ENCODE measurements at places on chromosomes 7 and 10.

DNA sequence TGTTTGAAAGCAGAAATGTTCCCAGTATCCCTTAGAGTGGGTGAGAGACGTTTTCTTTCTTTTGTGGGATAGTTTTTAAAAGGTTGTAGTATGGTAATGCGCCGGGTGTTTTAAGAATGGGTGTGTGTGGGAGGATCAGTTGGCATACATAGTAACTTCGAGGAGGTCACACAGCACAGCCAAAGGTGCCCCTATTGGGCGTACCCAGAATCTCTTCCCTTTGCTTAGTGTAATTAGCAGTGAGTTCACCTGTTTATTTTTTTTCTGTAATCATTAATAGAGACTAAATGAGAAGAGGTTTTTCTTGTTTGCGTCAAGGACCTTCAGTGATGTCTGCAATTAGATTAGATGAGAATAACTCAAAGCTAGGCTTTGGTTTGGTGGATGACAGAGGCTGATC, 1.5 kb downstream of the PLEKHA8 start:
- H3K4me1 ChIP-seq = peaks cover 22% of the 10 kb centered on the region
- no peaks in the 10 kb centered on the region for H3K36me3 ChIP-seq
- no peaks in the 10 kb centered on the region for H3K27me3 ChIP-seq
- H3K27ac ChIP-seq = no peak overlapping the region
- peak; percentile 24 for DNase-seq

DNA sequence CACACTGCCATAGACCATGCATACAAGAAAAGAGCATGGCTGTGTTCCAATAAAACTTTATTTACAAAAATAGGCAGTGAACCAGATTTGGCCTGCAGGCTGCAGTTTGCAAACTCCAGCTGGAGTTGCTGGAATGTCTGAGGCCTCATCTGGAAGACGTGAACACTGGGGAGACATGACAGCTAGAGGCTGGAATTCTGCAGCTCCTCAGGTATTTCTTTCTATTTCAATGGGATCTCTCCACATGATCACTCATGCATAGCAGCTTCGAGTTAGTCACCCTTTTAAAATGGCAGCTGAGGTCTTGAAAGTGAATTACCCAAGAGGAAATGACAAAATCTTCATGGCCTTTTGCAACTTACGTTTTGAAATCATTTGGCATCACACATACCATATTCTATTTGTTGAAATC, 52.6 kb upstream of the BET1 start:
- H3K4me1 ChIP-seq = peaks cover 16% of the 10 kb centered on the region
- no peak for DNase-seq
- no peak overlapping the region for H3K4me3 ChIP-seq
- H3K27me3 ChIP-seq = peaks cover 23% of the 10 kb centered on the region
- H3K36me3 ChIP-seq = no peaks in the 10 kb centered on the region
- H3K27ac ChIP-seq = no peak overlapping the region

DNA sequence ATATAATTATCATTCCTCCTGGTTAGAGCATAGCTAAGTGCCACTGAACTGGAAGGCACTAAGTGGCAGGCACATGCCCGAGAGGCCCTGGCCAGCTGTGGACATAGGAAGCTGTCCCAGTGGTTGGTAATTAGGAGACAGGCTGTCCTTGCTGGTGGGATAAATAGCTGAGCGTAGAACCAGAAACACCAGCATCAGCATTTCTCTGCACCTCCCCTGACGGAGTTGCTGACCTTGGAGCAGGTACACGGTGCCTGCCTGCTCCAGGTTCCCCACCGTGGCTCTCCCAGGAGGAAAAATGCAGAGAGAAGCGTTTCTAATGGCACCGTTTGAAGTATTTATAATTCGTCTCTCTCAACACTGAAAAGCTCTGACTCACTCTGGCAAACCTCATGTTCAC, 5.6 kb upstream of the ABLIM1 start:
- H3K27ac ChIP-seq = no peak overlapping the region
- no peaks in the 10 kb centered on the region for H3K36me3 ChIP-seq
- no peak overlapping the region for H3K4me3 ChIP-seq
- no peak for DNase-seq
- no peaks in the 10 kb centered on the region for H3K4me1 ChIP-seq

DNA sequence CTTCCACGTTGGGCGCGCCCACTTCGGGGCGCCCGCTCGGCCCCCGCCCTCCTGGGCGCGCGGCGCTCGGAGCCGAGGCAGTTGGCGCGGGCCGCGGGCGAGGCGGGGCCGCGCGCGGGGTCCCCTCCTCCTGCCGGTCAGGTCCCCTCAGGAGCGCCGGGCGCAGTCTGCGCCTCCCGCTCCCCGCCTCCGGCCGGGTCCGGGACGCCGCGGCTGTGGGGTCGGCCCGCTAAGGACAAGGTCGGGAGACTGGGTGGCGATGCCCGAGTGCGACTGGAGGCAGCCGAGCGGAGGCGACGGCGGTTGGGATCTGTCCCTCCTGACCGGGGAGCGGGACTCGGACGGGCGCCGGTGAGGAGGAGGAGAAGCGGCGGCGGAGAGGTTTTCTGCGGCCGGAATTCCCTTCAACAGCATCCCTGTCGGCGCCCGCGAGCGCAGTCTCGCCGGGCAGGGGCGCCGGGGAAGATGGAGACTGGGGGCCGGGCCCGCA, at the start of gene ATRNL1:
ATRNL1 (plus strand) TSS at position 80 of the 490 bp plus-strand sequence; CDS start at position 466, 386 bp downstream.
- peak within 1 kb of the TSS; percentile 93 for H3K4me3 ChIP-seq
- H3K27me3 ChIP-seq = peaks cover 55% of the 10 kb centered on the region

- no peak for DNase-seq
- H3K36me3 ChIP-seq = no peaks in the 10 kb centered on the region
- no peak overlapping the region for H3K4me3 ChIP-seq
- H3K4me1 ChIP-seq = peaks cover 4% of the 10 kb centered on the region
Observed at GRCh38 chr7:121475806-121476205, 79.7 kb upstream of the FAM3C start.
